ENCODE measurements at places on chromosomes 7 and 10. TPM values are rescaled to one million over a fixed set of nuclear protein-coding genes. Genes with fewer than 3 reads are reported as not detected.

STRIP2 gene
- total RNA-seq = 2.1 TPM

DNAJC12 gene
- 7.1 TPM for total RNA-seq

MPP7 gene
- total RNA-seq = 51.9 TPM

GRCh38 chr7:79452495-79453265 lies 787 bp downstream of the MAGI2 start:
- H3K27ac ChIP-seq = peak overlapping the region; percentile 95
- no peak for DNase-seq
- no peaks in the 10 kb centered on the region for H3K27me3 ChIP-seq
- H3K36me3 ChIP-seq = no peaks in the 10 kb centered on the region
- H3K4me1 ChIP-seq = peaks cover 11% of the 10 kb centered on the region

DNA sequence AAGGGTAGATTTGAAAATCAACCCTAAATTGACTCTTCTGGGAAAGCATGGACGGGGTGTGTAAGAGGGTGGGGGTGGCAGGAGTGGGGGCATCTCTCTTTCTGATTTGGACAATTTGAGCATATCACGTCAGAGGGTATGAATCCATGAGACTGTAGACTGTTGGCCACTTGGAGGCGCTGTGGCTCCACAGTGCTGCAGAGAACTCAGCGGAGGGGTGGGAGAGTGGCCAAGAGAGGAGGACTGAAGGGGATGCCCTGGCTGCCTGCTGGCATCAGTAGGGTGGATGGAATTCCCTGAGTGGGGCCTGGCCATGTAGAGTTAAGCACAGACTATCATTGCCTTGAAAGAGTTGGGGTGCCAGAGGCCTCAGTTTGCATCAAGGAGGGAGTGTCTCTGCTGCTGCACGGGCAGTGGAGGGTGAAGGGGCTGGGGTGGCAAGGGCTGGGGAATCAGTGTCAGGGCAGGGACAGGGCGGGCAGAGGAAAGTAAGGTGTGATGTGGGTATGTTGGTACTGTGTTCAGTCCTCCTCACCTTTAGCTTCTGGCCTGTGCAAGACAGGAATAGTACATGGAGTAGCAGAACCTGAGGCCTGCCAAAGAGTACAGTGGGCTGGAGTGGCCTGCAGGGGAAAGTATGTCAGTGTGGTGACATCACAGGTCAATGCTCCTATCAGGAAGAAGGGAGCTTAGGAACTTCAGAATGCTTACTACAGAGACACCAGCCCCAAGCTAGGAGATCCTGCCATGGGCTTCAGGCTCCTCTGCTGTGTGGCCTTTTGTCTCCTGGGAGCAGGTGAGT lies 133.5 kb upstream of the PRSS58 start:
- no peak overlapping the region for H3K4me3 ChIP-seq
- no peak overlapping the region for H3K27ac ChIP-seq
- no peaks in the 10 kb centered on the region for H3K27me3 ChIP-seq
- no peaks in the 10 kb centered on the region for H3K36me3 ChIP-seq

DNA sequence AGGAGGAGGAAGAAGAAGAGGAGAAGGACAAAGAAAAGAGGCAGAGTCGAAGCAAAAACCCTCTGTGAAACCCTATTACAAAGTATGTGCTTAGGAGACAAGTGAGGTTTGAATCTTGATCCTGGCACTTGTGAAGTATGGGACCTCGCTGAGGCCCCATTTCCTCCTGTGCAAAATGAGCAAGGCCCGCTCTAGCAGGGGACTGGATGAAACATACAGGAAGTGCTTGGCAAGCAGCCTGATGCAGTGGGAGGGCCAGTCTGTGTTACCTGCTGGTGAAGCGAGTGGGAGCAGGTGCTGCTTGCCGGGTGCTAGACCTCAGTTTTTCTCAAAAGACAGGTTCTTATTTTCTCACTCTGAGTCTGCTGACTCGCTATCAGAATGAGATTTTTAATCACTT lies 150.4 kb downstream of the JCAD start:
- H3K27me3 ChIP-seq = no peaks in the 10 kb centered on the region
- H3K36me3 ChIP-seq = no peaks in the 10 kb centered on the region
- H3K4me1 ChIP-seq = no peaks in the 10 kb centered on the region
- H3K4me3 ChIP-seq = no peak overlapping the region

DNA sequence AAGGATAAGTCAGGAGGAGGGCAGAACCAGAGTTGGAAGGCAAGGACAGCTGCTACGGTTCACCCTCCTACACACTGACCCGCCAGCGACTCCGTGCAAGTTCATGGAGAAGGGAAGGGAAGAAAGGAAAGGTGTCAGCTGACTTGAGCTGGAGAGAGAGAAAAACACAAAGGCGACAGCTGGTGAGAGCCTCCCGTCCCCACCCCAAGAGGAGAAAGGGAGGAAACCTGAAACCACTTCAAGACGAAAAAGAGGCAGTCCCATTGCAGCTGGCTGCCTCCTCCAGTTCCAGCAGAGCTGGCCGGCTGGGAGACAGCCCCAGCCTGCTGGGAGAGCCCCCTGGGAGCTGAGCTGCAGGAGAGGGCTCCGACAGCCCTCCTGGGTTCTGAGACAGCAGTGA lies 75.2 kb downstream of the PARD3 start:
- no peaks in the 10 kb centered on the region for H3K27me3 ChIP-seq
- H3K36me3 ChIP-seq = no peaks in the 10 kb centered on the region
- H3K4me3 ChIP-seq = peak overlapping the region; percentile 12
- peak; percentile 74 for DNase-seq

GRCh38 chr10:122154031-122154544 lies 117.0 kb upstream of the BTBD16 start:
- H3K27ac ChIP-seq = peak overlapping the region; percentile 90
- no peaks in the 10 kb centered on the region for H3K27me3 ChIP-seq
- no peak for DNase-seq
- H3K4me1 ChIP-seq = peaks cover 74% of the 10 kb centered on the region
- H3K36me3 ChIP-seq = no peaks in the 10 kb centered on the region
- peak overlapping the region; percentile 39 for H3K4me3 ChIP-seq

DNA sequence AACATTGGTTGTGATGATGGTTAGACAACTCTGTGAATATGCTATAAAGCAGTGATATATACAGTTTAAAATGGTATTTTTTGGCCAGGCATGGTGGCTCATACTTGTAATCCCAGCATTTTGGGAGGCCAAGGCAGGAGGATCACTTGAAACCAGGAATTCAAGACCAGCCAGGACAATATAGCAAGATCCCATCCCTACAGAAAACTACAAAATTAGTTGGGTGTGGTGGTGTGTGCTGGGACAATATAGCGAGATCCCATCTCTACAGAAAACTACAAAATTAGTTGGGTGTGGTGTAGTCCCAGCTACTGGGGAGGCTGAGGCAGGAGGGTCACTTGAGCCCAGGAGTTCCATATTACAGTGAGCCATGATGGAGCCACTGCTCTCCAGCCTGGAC lies 27.5 kb upstream of the MSMB start:
- no peak overlapping the region for H3K27ac ChIP-seq
- H3K4me1 ChIP-seq = no peaks in the 10 kb centered on the region
- no peaks in the 10 kb centered on the region for H3K36me3 ChIP-seq
- H3K4me3 ChIP-seq = no peak overlapping the region
- DNase-seq = peak; percentile 17
- H3K27me3 ChIP-seq = no peaks in the 10 kb centered on the region

DNA sequence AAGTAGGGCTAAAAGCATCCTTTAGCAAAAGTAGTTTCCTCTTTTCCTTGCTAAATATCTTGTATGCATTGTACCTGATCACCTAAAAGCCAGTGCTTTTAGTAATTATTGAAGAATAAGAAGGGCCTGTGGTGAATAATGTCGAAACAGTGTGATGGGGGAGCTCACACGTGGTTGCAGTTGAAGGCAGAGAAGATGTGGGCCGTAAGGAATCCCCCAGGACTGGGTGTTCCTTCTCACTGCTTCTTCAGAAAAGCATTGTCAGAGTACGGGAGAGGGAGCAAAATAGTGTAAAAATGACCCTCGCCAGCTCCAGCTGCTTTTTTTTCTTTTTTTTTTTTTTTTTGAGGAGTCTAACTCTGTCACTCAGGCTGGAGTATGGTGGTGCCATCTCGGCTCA lies 201.1 kb downstream of the NSUN6 start:
- no peaks in the 10 kb centered on the region for H3K36me3 ChIP-seq
- peaks cover 30% of the 10 kb centered on the region for H3K4me1 ChIP-seq
- no peak for DNase-seq
- no peak overlapping the region for H3K4me3 ChIP-seq
- no peak overlapping the region for H3K27ac ChIP-seq
- no peaks in the 10 kb centered on the region for H3K27me3 ChIP-seq

DNA sequence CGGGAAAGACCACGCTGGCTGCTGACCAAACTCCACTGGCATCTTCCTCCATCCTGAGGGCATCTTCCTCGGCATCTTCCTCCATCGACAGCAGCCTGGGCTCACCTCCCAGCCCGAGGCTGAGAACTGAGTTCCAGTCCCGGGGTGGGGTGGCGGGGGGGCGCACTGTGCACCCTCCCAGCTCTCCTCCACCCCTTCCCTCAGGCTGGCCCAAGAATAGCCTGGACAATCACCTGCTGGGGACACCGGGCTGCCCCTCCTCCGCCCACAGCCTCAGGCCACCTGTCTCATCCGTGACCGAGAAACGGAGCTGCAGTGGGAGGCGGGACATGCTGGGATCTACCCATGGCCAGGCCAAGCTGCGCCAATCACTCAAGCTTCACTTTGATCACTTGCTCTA lies 37.2 kb downstream of the DIP2C start:
- H3K4me3 ChIP-seq = no peak overlapping the region
- H3K27ac ChIP-seq = peak overlapping the region; percentile 83
- no peak for DNase-seq

DNA sequence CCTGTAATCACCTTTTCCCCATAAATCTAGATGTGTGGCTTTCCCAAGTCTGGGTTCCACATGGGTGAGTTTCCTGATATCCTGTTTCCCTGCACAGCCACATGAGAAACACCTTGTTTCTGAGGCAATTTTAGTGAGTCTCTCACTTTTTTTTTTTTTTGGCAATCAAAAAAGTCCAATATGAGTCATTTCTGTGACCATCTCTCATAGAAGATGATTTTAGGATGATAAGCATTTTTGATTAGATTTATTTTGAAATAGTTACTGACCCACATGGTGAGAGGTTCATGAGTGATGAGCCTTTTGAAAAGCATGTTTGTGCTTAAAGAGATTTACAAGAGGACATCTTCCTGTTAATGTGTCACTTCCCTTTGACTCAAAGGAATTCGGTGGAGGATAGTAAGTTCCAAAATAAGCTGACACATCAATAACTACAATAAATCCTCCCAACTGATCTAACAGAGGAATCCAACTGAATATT lies 464.0 kb downstream of the INHBA start:
- no peak for DNase-seq
- no peaks in the 10 kb centered on the region for H3K36me3 ChIP-seq

Data from esophagus muscularis mucosa (tissue), 4 donors.